Stimulated activated naive CD8-positive, alpha-beta T cell treated with anti-CD3 and anti-CD28 coated beads, Interleukin-15, amount 100 ng/mL, for 72 hours (primary cell): ENCODE measurements at places on chromosomes 1 and 21.

- no peak for DNase-seq
Observed at GRCh38 chr21:38734646-38735365, 70.9 kb upstream of the ETS2 start.

DNA sequence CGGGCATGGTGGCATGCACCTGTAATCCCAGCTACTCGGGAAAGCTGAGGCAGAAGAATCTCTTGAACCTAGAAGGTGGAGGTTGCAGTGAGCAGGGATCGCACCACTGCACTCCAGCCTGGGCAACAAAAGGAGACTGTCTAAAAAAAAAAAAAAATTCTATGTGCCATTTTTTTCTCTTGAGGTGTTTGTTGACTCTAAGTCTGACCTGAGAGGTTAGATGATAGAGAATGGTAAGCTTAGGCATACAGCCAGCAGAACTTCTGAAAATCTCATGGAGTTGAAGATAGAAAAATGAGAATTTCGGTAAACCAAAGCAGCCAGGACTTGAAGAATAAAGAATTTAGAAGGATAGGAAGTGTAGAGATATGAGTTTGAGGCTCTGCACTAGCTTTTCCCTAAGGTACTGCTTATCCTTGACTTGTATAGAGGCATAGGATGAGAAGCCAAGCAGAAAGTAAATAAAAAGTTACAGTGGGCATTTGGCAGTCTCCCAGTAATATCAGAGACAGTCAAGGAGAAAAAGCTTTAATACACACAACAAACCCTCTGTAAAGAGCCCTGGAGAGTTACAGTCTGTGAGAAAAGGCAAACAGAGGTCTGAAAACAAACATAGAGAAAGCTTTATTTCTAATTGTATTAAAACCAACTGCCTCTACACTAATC is 24.3 kb downstream of the F13B start:
- no peak for DNase-seq

GRCh38 chr1:78231894-78232293 is 186.1 kb downstream of the GIPC2 start:
- DNase-seq = no peak

- no peak for DNase-seq
Observed at GRCh38 chr21:45943630-45944540, 37.7 kb upstream of the COL6A1 start.

GRCh38 chr1:59007429-59007819 is 223.6 kb upstream of the JUN start:
- DNase-seq = no peak

GRCh38 chr1:47725511-47725991 is 271.6 kb downstream of the TRABD2B start:
- DNase-seq = no peak

DNA sequence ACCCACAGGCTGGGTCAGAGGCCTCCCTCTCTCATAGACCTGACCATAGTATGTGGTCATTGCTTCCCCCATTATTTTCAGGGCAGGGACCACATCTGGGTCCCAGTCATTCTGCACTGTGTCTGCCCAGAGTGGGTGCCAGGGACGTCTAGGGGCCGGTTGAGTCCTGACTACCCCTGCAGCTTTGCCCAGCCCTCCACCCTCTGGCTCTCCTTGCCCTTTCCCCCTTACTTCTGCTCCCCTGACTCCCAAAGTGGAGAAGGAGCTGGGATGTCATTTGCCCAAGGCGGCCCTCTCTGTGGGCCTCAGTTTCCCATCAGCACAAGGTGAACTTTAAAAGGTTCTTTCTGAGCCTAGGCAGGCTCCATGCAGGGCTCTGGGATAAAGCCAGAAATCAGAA is 4.3 kb upstream of the TTC22 start:
- DNase-seq = no peak

GRCh38 chr1:245154429-245155271 is at the start of gene KIF26B:
KIF26B (plus strand) TSS chr1:245154985; CDS start chr1:245155425, 440 bp downstream.
- peak; percentile 38 for DNase-seq

GRCh38 chr1:180617774-180618395 is 13.9 kb upstream of the XPR1 start:
- DNase-seq = no peak

GRCh38 chr1:229114850-229115365 is 156.0 kb upstream of the RAB4A start:
- DNase-seq = no peak

DNA sequence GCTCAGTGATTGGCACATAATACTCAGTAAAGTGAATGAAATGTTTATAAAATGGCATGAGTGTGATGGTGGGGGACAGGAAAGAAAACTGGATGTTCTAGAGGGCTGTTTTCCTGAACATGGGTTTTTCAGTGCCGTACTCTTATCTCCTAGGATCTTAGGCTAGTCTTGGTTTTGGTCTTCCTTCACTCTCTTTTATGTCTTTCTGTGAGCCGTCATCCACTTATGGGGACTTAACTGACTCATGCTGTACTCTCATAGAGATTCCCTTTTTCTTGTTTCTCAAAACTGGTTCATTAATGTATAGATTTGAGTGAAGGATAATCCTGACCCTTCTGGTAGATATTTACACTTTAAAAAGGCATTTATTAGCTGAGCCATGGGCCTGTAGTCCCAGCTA is 16.6 kb downstream of the AGO3 start:
- DNase-seq = no peak

GRCh38 chr1:160795951-160796383 is at the start of gene LY9:
LY9 (plus strand) TSS chr1:160796174; CDS start chr1:160796188, 14 bp downstream.
- peak; percentile 71 for DNase-seq

DNA sequence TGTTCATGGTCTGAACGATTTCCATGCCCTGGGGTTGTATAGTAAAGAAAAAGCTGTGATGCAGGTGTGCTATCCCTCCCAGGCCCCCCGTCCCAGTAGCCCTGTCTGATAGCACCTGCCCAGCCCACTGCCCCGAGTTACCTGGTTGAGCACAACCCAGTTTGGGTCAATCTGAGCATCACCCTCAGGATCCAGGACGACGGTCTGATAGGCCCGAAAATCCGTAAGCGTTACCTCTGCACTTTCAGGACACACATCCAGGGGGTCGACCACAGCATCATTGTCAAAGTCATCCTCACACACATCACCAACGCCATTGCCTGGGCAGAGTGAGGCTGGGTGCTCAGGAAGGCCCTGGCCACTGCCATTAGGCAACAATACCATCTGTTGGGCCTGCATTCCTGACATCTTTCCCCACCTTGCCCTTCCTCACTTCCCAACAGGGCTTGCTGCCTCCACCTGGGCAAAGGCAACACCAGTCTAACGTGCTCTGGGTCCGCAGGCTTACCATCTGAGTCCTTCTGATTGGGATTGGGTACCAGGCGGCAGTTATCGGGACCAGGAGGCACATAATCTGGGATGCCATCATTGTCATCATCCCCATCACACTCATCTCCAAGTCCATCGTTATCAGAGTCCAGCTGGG is 9.7 kb downstream of the THBS3 start:
- no peak for DNase-seq

DNA sequence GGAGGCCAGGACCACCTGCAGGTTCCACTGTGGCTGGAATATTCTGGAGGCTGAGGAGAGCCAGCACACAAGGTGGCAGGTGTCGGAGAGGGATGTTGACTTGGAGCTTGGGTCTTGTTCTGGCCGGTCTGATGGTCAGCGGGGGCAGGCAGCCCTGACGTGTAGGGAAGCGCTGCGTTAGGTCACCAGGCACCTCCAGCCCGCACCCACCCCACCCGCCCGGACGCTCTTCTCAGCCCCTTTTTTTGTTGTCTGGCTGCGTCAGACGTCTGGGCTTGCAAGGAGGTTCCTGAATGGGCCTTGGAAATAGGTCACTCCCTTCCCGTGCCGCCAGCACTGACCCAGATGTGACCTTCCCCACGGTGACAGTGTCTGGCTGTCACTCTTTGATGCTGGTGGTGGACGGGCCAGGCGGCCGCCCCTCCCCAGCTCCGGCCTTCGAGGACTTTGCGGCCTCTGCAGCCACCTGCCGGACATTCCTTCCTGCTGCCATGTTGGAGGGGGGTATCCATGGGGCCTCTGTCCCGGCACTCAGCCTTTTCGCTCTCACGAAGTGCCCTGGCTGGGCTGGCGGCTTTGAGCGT is 30.1 kb downstream of the SPSB1 start:
- DNase-seq = no peak

- DNase-seq = no peak
Observed at GRCh38 chr1:94068999-94069918, 51.7 kb downstream of the ABCA4 start.

GRCh38 chr1:84506002-84506728 is at the start of the genes GNG5 and SPATA1:
GNG5 (minus strand) TSS chr1:84506581; CDS start chr1:84506091, 490 bp downstream.
SPATA1 (plus strand) TSS chr1:84506386; CDS start chr1:84516360, 9,974 bp downstream.
- DNase-seq = peak; percentile 97

GRCh38 chr1:28796352-28797211 is 15.4 kb upstream of the OPRD1 start:
- no peak for DNase-seq

DNA sequence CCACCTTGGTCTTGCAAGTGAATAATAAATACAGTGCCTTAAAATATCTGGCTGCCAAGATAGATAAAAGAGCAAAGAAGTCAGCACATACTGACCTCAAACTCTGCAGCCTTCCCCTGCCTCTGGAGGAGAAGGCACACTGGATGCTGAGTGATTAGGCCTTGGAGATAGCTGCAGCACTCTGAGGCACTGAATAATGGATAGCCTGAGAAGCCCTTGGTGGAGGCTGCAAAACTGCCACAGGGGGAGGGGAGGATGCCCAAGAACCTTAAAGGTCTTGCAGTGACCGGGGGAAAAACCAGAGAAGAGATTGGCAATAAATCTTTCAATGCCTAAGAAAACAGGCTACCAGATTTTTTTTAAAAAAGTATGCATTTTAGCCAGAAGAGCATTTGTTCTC is 167.4 kb upstream of the PRMT6 start:
- no peak for DNase-seq

GRCh38 chr1:8283058-8283884 is 34.6 kb upstream of the SLC45A1 start:
- DNase-seq = no peak

- DNase-seq = no peak
Observed at GRCh38 chr1:208686592-208686991, 442.4 kb upstream of the PLXNA2 start.

- no peak for DNase-seq
Observed at GRCh38 chr1:159669338-159669737, 45.1 kb downstream of the CRP start.

GRCh38 chr1:183209533-183210158 is 23.6 kb downstream of the LAMC2 start:
- peak; percentile 20 for DNase-seq

DNA sequence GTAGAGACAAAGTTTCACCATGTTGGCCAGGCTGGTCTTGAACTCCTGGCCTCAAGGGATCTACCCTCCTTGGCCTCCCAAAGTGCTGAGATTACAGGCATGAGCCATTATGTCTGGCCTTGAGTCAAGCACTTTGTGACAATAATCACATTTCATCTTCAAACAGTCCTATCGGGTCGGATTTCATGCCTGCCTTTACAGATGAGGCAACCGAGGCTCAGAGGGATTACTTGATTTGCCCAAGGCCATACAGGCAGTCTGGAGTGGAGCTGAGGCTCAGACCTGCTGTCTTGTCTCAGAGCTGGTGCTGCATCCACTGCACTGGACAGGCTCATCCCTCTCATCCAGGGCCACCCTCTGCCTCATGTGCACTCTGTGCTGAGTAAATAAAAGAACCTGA is 26.6 kb downstream of the FAM151A start:
- no peak for DNase-seq

- no peak for DNase-seq
Observed at GRCh38 chr1:107593501-107594209, 371.3 kb downstream of the VAV3 start.

DNA sequence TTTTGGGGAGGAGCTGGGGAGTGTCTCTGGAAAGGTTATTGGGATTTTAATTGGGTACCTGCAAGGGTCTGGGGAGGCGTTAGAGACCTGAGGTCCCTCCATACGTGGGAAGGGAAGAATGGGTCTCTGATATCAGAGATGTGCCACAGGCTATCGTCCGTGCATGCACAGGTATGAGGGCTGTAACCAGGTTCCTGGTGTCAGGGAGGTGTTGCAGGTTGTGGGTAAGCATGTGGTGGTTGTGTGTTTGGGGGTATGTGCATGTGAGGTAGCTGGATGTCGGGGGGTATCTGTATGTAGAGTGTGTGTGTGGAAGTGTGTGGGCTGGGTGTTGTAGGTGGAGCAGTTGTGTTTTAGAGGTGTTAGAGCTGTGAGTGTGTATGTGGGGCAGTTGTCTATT is 8.3 kb downstream of the AHDC1 start:
- DNase-seq = no peak

- DNase-seq = no peak
Observed at GRCh38 chr21:27393726-27394125, 426.8 kb upstream of the ADAMTS5 start.

DNA sequence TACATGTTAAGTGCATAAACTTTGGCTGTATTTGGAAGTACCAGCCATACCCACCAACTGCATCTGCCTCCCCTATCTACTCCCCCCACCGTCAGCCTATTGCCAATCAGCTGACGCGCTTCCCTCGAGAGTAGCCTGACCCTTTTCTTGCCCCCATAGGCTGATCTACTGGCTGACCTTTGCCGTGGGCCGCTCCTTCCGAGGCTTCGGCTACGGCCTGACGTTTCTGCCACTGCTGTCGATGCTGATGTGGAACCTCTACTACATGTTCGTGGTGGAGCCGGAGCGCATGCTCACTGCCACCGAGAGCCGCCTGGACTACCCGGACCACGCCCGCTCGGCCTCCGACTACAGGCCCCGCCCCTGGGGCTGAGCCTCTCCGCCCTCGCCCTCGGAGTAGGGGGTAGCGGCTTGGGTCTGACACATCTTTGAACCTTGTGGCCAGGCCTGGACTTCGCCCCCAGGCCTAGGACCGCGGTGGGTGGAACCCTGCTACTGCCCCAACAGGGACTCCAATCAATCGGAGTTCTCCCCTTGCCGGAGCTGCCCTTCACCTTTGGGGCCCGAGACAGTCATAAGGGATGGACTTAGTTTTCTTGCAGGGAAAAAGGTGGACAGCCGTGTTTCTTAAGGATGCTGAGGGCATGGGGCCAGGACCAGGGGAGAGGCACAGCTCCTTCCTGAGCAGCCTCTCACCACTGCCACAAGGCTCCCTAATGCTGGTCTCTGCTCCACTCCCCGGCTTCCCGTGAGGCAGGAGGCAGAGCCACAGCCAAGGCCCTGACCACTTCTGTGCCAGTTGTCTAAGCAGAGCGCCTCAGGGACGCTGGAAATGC is 4.0 kb downstream of the GLMP start:
- no peak for DNase-seq

GRCh38 chr1:181184621-181185020 is 96.1 kb downstream of the IER5 start:
- DNase-seq = no peak

- DNase-seq = no peak
Observed at GRCh38 chr1:222918801-222919477, 104.1 kb downstream of the DISP1 start.

- DNase-seq = no peak
Observed at GRCh38 chr21:35357041-35357780, 308.1 kb upstream of the RUNX1 start.

- DNase-seq = no peak
Observed at GRCh38 chr21:31545036-31545435, 114.5 kb upstream of the SOD1 start.

- DNase-seq = no peak
Observed at GRCh38 chr1:94120570-94120901, 412 bp downstream of the ABCA4 start.

- DNase-seq = peak; percentile 77
Observed at GRCh38 chr1:226736908-226737818, 1.9 kb downstream of the ITPKB start.
